ENCODE measurements at places on chromosomes 2 and 18.

DNA sequence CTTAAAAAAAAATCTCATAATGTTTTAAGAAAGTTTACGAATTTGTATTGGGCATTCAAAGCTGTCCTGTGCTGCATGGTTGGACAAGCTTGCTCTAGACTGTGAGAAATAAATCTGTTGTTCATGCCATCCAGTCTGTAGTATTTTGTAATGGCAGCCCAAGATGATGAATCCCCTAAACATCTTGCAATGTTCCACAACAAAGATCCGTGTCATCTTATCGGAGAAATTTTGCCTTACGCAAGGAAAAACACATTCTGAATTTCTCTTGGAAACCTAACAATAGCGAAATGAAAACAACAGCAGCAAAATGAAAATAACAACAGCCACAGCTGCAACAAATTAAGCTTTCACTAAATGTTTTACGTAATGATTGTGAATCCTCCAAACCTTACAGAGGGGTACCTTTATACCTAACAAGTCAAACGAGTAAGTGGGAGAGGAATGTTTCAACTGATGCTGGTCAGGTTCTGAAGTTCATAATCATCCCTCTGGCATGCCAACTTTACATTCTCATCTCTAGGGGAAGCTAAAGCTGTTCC lies 76.1 kb upstream of the RNU4ATAC start:
- ATAC-seq, result no peak

DNA sequence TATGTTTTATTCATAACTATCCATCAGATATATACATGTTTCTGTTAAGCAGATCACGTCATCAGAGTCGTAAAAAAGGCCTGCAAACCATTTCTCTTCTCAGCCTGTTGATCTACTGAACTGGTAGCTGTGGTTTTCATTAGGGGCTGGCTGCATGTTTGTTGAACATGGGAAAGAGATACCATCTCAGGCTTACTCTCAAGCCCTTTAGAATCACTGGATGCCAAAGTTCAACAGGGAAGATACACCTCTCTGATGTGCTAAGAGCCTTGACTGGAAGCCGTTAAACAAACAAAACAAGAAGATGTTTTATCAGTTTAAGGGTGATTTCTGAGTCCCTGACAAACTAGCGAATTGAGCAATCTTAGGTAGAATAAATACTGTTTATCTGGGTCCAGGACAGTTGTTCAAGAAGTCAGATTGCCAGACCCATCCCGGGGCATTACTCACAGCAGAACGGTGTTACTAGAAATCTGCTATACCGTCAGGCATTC lies 94.5 kb upstream of the LMAN1 start:
- ATAC-seq, result no peak

DNA sequence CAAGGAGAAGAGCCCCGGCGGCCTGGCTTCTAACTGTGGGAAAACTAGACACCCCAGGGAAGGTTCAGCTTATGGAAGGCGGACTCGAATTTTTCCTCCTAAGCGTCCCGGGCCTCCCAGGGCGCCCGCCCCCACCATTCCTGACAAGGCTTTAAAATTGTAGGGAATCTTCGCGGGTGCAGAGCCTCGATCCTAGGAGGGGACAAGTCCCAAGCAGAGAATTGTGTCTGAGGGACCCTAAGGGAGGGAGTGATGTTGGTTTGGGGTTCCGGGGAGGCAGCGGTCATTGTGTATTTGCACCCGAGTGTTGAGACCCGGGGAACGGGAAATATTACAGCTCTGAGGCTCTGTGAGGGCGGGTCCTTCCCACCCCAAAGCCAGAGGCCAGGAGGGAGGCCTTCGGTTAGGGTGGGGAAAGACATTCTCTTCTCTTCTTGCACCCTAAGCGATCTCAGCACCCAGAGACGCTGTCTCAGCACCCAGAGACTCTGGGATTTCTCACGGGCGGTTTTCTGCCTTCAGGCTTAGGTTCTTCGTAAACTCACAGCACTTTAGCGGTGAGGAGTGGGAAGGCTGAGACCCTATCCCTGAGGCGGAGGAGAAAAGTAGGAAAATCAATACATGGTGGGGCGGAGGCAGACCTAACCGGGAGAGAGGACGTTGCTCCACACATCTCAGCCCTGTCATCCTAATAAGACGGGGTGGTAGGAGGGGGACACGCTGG lies 7.6 kb downstream of the OSR1 start:
- no peak for ATAC-seq

- no peak for ATAC-seq
Measured at GRCh38 chr2:119158563-119159347, at the start of gene C1QL2. Gene C1QL2 (minus strand): TSS chr2:119158751. CDS start chr2:119158269, 482 bp downstream.

GRCh38 chr2:133760376-133760775 lies 192.1 kb upstream of the NCKAP5 start:
- ATAC-seq, result no peak

GRCh38 chr2:147382322-147382948 lies 462.4 kb upstream of the ACVR2A start:
- ATAC-seq, result peak; percentile 95

GRCh38 chr2:86035376-86035882 lies 70.3 kb downstream of the POLR1A start:
- no peak for ATAC-seq

DNA sequence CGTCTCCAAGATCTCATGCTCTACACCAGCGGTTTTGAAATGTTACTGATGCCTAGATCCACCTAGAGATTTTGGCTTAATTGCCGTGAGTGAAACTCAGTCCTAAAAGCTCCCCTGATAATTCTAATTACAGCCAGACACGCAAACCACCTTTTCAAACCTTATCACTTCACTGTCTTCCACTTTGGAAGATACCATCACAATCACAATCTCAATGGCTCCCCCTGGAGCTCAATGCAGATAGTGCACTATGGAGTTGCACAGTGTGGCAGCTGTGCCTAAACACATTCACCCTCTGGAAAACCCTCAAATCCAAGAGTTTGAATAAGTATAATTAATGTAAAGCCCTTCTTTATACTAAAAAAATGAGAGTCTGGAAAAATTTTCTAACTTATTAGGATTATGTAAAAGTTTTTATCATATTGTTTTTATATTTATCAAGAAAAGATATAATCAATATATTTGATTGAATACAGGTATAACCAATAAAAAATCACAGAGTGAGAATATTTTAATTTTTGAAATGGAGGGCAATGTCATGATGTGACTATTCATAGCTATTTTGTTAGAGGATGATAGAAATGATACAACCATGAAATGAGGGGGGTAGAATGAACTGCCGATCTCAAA lies 102.9 kb upstream of the SLC8A1 start:
- ATAC-seq, result peak; percentile 74

DNA sequence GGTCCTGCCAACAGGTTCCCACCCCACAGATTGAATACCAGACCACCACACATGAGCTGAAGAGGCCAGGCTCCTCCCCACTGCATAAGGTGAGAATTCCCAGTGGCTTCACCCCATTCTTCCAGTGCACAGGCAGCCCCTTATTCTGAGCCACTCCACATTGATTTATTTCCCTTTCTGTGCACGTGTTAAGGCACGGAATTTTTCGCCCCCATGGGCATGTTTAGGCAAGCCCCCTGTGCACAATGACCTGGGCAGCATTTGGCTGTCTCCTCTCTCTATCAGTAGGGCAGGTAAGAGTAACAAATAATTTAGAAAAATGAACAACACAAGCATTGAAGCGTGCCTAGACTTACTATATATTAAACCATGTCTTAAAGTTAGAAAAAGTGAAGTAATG lies 15.2 kb upstream of the CHAC2 start:
- no peak for ATAC-seq

DNA sequence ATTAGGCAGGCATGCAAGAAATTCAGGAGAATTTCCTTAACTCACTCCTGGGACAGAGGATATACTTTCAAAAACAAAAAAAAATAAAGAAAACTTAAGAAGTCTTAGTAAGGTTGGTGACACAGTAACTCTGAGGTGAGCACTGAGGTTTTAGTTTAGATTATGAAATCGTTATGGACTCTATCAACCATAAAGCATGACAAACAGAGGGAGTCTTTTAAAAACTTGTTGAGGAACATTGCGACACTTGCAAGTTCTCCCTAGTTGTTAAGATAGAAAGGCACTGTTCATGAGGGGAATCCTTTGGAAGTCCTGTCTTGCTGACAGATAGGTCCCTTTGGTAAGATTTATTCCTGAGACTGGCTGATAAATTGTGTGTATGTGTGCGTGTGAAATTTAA lies 194.3 kb upstream of the ERBB4 start:
- ATAC-seq, result no peak

- ATAC-seq, result no peak
Measured at GRCh38 chr2:172919732-172920131, 155.9 kb upstream of the MAP3K20 start.

- ATAC-seq, result no peak
Measured at GRCh38 chr2:216687646-216688045, 7.7 kb downstream of the IGFBP5 start.

DNA sequence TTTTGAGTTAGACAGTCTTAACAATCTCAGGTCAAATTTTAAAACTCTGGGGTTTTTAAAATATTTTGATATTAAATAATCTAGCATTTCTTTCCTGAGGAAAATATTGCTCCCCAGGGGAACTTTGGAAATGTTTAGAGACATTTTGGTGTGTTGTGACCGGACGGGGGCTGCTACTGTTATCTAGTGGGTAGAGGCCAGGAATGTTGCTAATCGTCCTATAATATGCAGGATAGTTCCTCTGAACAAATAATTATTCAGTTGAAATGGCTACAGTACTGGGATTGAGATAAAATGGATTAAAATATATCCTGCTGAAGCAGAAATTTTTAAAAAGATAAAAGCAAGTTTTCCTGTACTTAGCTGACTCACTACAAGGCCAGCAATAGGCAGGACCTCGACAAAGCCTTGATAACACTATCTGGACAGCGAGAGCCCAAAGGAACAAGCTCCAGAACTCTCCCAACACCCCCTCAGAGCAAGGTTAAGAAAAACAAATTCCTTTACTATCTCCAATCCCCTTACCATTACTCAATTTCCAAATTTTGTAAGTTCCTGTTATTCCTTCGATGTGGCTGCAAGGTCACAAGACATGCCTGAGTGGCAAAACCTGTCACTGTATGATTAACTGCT lies 1407.4 kb downstream of the SUCLG1 start:
- ATAC-seq, result no peak

GRCh38 chr2:198945496-198945895 lies 512.2 kb downstream of the SATB2 start:
- ATAC-seq, result no peak

DNA sequence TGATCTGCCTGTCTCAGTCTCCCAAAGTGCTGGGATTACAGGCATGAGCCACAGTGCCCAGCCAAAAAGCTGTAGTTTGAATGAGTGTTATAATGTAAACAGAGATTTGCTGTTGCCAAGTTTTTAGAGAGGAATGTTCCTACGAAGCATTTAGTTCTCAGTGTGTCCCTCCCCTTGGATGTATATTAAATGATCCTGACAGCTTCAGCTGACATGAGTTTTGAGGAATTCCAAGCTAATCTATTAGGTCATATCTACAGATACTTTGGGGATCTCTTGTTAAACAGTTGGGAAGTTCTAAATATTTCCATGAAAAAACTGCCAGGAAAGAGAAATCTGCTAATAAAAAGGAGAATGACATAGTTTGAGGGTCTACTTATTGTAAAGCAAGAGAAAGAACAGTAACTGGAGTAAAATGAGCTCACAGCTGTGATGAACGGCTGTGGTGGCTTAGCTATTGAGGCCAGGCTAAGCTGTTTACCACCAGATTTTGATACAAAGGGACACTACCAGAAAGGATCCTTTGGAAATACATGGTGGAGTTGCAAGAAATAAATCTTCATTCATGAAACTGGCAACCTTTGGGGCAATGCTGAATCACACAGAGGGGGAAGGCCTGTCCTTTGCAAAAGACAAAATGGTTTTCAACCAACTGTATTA lies 2.6 kb upstream of the STON1 start:
- no peak for ATAC-seq

GRCh38 chr18:76757335-76757734 lies 65.0 kb upstream of the ZNF236 start:
- no peak for ATAC-seq

DNA sequence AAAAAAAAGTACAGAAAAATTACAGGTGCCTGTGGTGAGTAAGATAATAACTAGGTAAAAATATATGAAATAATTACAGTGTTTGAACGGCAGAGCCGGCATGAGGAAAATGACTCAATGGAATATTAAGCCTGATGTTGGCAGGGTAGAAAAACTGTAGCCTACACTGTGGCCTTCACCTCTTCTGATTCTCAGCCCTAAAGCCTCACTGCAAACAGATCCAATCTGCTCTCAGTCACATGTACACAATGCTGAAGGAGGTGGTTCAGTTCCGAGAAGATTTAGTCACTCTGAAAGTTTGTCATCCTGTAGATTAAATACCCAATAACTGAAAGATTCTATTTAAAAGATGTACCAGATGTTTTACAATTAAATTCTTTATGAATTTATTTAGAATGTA lies 66.9 kb upstream of the MAP3K20 start:
- no peak for ATAC-seq

GRCh38 chr2:212288308-212288707 lies 250.3 kb downstream of the ERBB4 start:
- ATAC-seq, result no peak

DNA sequence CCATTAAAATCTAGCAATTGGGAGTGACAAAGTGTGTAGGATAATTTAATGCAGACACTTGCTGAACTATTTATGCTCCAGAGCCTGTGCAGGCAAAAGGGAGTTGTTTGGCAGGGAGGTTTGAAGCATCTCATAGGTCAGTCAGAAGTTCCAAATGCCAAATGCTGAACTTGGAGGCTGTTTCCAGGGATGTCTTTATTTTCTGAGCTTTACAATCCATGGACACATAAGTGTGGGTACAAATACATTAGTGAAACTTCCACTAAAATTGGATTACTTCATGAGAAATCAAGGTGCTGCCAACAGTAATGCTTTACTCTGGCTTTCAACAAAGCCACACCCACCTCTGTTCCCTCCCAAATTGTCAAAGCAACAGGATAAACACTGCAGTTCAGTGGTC lies 422.1 kb upstream of the SETBP1 start:
- ATAC-seq, result no peak

DNA sequence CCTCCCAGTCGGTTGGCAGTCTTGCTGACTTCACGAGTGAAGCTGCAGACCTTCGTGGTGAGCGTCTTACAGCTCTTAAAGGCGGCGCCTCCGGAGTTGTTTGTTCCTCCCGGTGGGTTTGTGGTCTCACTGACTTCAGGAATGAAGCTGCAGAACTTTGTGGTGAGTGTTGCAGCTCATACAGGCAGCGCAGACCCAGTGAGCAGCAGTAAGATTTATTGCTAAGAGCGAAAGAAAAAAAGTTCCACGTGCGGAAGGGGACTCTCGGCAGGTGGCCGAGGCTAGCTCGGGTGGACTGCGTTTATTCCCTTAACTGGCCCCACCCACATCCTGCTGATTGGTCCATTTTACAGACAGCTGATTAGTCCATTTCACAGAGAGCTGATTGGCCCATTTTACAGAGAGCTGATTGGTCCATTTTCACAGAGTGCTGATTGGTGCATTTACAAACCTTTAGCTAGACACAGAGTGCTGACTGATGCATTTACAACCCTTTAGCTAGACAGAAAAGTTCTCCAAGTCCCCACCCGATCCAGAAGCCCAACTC lies 240.3 kb downstream of the LRATD1 start:
- no peak for ATAC-seq

GRCh38 chr2:12051831-12052230 lies 305.4 kb downstream of the LPIN1 start:
- no peak for ATAC-seq

GRCh38 chr2:59301466-59302402 lies 1060.6 kb upstream of the FANCL start:
- ATAC-seq, result peak; percentile 69

GRCh38 chr2:237862528-237862895 lies 3.1 kb downstream of the RAMP1 start:
- ATAC-seq, result no peak

- no peak for ATAC-seq
Measured at GRCh38 chr2:145723872-145724271, 1204.0 kb upstream of the ZEB2 start.

- ATAC-seq, result no peak
Measured at GRCh38 chr18:40849886-40850285, 1105.1 kb upstream of the PIK3C3 start.

- ATAC-seq, result no peak
Measured at GRCh38 chr18:79598633-79599175, 80.9 kb upstream of the CTDP1 start.

Measured in esophagus mucosa (tissue), 1 donor.